Activated B cell treated with CpG ODN at 0.5 μM for 24 hours (primary cell): ENCODE measurements at places on chromosomes 7 and 10.

GRCh38 chr10:73465978-73466726, 29.7 kb downstream of the PPP3CB start:
- no peak for DNase-seq

GRCh38 chr7:128311013-128311412, 32.7 kb downstream of the RBM28 start:
- DNase-seq = no peak

GRCh38 chr10:48309711-48310226, 3.3 kb downstream of the MAPK8 start:
- DNase-seq = no peak

- no peak for DNase-seq
Observed at GRCh38 chr10:16967866-16968415, 150.7 kb upstream of the RSU1 start.

- no peak for DNase-seq
Observed at GRCh38 chr10:19958787-19959186, 142.6 kb downstream of the PLXDC2 start.

GRCh38 chr10:95278061-95278988, 12.5 kb downstream of the PDLIM1 start:
- DNase-seq = no peak

GRCh38 chr10:129759214-129760002, 204.7 kb downstream of the EBF3 start:
- DNase-seq = no peak

DNA sequence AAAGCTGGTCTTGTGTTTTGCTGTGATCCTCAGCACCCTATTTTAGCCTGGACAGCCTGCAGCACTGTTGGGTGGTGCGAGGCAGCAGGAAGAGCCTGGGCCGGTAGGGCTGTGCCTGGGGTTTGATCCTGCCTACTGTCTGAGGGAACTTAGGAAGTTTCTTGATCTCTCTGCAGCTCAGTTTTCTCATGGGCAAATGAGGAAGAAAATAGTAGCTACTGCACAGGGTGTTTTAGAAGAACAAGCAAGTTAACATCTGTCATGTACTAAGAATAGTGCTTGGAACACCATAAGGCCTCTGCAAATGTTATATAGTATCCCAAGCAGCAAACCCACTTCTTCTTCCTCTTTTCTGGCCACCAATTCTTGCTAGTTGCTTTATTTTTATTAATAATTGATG, 12.0 kb upstream of the AGR2 start:
- DNase-seq = no peak

DNA sequence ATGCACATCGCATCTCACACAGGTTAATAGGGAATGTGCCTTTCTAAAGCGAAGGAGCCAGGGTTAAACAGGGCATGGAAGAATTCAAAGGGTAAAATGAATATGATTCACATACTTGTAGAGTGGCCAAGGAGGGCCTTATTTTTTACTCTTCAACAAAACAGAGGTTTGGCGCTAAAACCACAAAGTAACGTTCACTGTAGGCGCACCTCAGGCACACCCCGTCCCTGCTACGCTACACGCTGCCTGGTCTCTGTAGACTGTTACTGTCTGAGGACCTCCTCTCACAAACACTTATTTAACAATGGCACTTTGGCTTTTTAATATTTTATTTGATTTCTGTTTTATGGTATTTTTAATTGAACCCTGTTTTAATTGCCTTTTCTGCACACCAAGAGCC, 462.1 kb upstream of the GALNT17 start:
- DNase-seq = no peak

- DNase-seq = no peak
Observed at GRCh38 chr10:24727786-24728185, 4.1 kb upstream of the ARHGAP21 start.

- DNase-seq = no peak
Observed at GRCh38 chr7:155295511-155295910, 2.2 kb upstream of the INSIG1 start.

DNA sequence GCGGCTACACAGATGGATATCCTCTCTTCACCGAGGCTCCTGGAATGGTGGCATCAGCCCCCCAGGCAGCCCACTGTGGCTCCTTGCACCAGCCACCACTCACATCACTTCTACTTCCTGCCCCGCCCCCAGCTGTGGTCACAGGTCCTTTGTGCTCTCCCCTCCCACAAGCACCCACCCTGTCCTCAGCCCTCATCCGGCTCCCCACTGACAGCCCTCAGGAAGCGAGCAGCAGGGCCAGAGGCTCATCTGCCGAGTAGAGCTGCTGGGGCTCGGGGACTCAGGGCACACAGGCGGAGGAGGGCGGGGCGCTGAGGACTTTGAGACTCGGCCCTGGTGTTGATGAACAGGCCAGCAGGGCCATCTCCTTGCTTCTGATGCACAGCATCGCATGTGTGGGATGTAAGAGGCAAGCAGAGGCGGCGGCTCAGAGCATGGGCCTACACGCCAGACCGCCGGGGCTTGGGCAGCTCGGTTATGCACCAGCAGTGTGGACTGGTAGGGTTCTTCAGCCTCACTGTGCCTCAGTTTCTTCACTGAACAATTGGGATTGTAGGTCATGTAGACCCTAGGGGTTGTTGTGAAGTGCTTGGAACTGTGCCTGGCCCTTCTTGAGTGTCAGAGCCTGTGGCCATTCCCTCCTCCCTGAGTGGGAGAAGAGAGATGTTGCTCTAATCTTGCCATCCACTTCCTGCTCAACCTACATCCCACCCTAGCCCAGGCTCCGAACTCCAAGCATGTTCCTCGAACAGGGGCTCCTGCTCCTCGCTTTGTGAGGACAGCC, at the start of gene PRF1:
PRF1 (minus strand) TSS at position 77 of the 784 bp plus-strand sequence. CDS start 1,839 bp downstream, outside the sequence.
- no peak for DNase-seq

DNA sequence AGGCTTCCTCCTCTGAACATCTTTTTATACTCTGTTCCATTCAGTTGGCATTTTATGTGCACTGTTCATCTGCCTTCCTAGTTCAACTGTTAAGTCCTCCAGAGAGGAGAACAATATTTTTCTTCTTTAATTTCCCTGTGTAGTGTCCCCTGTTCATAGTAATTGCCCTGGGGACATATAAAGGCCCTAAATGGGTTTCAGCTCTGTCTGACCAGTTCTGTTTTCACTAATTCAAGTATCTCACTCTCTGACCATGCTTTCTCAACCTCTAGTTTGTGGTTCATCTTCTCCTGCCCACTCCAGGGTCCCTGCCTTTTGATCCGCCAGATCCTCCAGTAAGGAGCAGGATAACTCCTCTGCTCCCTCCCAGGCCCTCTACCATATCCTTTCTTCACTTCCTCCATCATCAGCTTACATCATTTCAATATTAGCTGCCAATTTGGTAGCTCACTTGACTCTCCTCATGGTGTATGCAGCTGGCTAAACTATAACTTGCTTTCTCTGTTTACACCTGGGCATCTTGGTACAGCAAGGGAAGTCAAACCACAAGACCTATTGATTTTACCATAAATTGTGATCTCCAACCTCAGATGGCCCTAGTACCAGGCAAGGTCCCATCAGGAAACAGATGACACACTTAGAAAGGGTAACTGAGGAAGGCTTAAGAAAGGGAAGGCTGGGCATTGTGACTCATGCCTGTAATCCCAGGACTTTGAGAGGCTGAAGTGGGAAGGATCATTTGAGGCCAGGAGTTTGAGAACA, 17.7 kb upstream of the C10orf67 start:
- no peak for DNase-seq

GRCh38 chr7:139294241-139294640, 46.9 kb upstream of the FMC1 start:
- no peak for DNase-seq

DNA sequence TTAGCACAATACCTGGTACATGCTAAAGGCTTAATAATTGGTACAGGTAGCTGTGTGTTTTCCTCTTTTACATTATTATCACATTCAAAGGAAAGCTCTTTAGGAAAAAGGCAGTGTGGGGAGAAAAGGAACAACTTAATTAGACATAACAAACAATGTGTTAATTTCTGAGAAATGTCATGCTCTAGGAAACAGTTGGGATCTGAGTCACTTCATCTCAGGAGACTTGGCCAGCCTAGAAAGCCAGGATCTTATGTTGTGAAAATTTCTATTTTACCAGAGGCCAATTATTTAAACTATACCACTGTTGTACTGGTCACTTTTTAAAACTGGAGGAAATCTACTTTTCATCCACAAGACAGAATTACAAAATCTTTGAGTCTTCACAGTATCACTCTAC, 39.6 kb downstream of the ARMH3 start:
- DNase-seq = no peak

DNA sequence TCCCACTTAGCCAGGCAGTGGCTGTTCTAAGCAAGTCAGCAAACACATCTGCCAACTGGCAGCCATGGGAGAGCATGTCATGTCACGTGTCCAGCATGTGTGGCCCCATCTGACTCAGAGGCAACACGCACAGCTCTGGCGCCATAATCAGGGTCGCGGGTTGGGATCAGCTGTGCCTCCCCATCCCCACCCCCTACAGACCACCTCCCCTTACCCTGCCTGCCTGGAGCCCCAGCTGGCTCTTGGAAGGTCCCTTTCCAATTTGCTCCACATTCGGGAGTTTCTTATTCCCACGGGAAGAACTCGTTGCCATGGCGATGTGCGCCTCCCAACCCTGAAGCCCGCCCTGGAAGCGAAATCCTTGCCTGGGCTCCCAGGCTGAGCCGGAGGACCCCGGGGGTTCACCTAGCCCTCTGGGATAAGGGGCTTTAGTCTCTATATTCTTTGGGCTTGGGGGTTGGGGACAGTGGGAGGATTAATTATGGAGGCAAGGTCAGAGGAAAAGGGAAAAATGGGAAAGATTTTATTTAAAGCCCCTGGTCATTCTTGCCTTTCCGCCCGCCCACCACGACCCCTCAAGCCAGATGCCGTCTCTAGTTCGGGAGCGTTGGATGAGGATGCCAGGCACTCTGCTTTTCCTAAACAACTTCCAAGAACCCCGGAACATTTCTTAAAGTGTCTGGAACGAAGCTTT, 283.7 kb downstream of the ZEB1 start:
- DNase-seq = no peak

- no peak for DNase-seq
Observed at GRCh38 chr7:1883031-1883761, 213.1 kb downstream of the ELFN1 start.

DNA sequence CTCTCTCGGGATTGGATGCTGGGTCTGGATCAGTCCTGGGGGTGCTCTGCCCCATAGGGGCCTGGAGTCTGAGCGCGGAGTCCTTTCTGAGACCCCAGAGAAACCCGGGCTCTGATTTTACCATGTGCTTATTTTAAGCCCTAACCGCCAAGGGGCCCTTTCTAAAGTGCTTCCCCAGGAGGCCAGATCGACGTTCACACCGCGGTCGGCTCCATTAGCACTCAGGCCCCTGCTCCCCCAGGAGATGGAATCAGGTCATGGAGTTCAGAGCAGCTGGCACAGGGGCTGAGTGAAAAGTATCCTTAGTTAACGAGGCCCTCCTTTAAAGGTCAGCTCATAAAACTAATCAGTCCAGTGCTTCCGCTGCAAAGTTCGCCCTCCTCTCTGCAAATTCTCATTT, 159.4 kb upstream of the COBL start:
- no peak for DNase-seq

DNA sequence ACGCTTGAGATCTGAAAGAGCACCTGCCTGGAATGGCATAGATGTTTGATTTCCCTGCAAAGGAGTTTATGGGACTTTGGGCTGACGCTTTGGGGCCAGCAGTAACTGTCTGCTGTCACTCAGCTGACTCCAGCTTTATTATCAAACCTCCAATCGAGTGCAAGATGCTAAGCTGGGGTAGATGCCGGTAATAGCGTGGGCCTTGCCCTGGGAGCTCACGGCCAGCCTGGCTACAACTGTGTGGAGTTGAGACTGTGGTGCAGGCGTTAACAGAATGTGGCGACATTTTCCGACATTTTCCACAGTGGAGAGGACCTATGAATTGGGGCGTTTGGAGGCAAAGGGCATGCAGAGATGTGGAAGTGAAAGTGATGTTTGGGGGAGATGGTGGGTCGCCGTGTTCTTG, 1.3 kb downstream of the CHST12 start:
- DNase-seq = no peak

- no peak for DNase-seq
Observed at GRCh38 chr10:132832186-132832969, 46.4 kb upstream of the NKX6-2 start.

GRCh38 chr7:117808341-117808757, 64.9 kb downstream of the CTTNBP2 start:
- DNase-seq = no peak

- no peak for DNase-seq
Observed at GRCh38 chr10:14039968-14040668, 290.6 kb downstream of the FRMD4A start.

- no peak for DNase-seq
Observed at GRCh38 chr10:133142523-133143199, 17.4 kb upstream of the KNDC1 start.

DNA sequence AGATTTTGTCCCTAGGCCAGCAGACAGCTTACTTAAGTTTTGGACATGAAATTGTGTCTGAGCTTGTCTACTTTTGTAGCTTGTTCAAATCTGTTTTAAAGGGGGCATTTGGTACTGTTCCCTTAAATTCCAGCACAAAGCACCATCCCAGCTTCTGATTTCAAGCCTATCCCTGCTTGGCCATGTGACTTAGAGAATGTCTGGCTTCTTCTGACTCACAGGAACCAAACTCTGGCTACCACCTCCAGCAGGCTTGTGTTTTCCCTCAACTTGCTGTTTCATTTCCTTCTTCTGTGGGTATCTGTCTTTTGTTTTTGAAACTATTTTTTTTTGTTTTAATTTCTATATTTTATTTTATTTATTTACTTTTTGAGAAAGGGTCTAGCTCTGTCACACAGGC, 97.9 kb upstream of the FZD8 start:
- DNase-seq = no peak

DNA sequence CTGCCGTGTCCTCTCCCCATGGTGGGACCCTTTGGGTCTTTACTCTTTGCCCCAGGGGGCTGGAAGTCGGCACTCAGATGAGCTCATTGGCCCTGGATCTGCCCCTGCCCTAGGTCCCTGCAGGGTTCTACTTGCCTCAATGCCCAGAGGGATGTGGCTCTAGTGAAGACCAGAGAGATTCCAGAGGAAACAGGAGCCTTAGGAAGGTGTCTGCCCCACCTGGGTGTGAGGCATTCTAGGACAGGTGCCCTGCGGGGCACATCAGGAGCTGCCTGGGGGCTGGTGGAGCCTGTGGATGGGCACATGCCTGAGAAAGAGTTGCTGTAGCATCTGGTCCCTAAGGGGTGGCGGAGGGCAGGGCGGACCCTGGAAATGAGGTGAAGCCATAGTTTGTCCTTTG, 128.6 kb downstream of the ADCY1 start:
- peak; percentile 4 for DNase-seq
